H9 (cell line): ENCODE measurements at places on chromosomes 1 and 21. TPM values are rescaled to one million over a fixed set of nuclear protein-coding genes. Genes with fewer than 3 reads are reported as not detected.

PROK1 gene
- total RNA-seq: not detected in 2 replicates

GRCh38 chr21:41139275-41139674, 28.7 kb upstream of the BACE2 start:
- no peaks in the 10 kb centered on the region; the same call in 2 of the 3 replicates for H3K36me3 ChIP-seq
- H3K4me3 ChIP-seq: no peak overlapping the region
- H3K4me1 ChIP-seq: no peaks in the 10 kb centered on the region
- H3K27ac ChIP-seq: no peak overlapping the region
- H3K27me3 ChIP-seq: no peaks in the 10 kb centered on the region
- DNase-seq: no peak

GRCh38 chr1:101945884-101946283, 50.8 kb downstream of the OLFM3 start:
- H3K36me3 ChIP-seq: no peaks in the 10 kb centered on the region
- H3K27ac ChIP-seq: no peak overlapping the region
- no peaks in the 10 kb centered on the region for H3K27me3 ChIP-seq
- no peak for DNase-seq

GRCh38 chr21:31234936-31235335, 109.1 kb downstream of the TIAM1 start:
- no peak for DNase-seq
- H3K4me1 ChIP-seq: no peaks in the 10 kb centered on the region
- H3K36me3 ChIP-seq: peaks cover 4% of the 10 kb centered on the region
- H3K27ac ChIP-seq: no peak overlapping the region
- H3K4me3 ChIP-seq: no peak overlapping the region
- H3K27me3 ChIP-seq: no peaks in the 10 kb centered on the region

DNA sequence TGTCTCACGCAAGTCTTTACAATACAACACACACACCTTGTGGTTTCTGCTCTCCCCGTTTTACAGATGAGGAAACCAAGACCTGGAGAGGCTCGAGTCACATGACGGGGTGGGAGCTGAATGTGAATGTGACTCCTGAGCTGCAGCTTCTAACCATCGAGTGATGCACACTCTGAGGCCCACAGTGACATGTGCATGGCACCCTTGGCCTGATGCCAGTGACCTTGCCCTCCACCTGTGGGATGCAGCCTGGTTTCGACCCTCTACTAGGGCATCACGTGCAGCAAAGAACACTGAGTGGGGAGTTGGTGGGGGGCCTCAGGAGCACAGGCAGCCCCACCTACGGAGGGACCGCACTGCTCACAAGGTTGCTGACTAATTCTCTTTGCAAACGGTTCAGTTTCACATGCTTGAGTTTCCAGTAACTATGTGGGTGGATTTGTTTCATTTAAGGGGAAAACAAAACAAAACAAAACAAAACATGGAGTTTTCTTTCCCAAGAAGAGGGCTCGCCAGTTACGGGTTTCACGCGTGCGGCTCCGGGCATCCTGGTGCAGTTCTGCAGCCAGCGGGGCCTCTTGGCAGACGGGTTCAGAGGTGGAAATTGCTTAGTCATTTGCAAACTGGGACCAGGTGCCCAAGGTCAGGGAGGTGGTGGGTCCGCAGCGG, 22.9 kb downstream of the SPSB1 start:
- H3K27ac ChIP-seq: no peak overlapping the region
- H3K27me3 ChIP-seq: no peaks in the 10 kb centered on the region
- peaks cover 6% of the 10 kb centered on the region; the same call in 1 of the 2 replicates for H3K4me1 ChIP-seq
- H3K4me3 ChIP-seq: no peak overlapping the region

DNA sequence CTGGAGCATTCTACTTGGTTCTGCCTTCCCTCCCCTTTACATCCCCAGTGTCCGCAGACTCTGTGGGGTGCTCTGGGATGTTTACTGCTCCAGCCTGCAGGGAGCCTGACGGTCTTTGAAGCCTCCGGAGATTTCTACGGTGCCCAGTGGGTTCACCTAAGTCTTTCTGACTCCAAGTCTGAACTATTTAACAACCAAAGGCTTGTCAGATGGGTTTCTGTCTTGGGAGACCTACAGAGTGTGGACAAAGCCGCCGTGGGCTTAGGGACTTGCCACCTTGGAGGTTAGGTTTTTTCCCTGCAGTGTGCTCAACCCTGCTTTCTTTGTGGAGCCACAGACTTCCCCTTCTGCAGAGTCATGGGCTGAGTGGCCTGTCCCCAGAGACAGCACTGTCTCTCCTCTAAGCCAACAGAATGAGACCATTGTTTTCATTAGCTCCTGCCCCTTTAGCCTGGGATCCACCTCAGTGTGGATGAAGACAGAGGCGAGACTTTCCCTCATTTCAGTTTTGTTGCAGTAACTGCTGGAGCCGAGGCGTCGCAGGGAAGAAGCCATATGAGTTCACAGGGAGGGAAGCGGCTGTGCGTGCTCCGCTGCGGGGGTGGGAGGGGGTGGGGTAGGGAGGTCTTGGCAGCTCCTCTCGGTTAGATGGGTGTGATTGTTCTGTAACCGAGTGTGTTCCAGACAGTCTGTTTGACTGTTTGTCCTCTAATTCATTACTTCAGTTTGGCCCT, 120.7 kb downstream of the CNIH3 start:
- peaks cover 12% of the 10 kb centered on the region; the same call in 1 of the 2 replicates for H3K4me1 ChIP-seq
- no peak overlapping the region for H3K4me3 ChIP-seq
- no peak for DNase-seq
- H3K27ac ChIP-seq: no peak overlapping the region

GRCh38 chr1:116262995-116263385, 110.1 kb upstream of the ATP1A1 start:
- no peak for DNase-seq
- no peak overlapping the region for H3K27ac ChIP-seq
- H3K4me3 ChIP-seq: no peak overlapping the region
- no peaks in the 10 kb centered on the region for H3K27me3 ChIP-seq
- H3K4me1 ChIP-seq: no peaks in the 10 kb centered on the region

DNA sequence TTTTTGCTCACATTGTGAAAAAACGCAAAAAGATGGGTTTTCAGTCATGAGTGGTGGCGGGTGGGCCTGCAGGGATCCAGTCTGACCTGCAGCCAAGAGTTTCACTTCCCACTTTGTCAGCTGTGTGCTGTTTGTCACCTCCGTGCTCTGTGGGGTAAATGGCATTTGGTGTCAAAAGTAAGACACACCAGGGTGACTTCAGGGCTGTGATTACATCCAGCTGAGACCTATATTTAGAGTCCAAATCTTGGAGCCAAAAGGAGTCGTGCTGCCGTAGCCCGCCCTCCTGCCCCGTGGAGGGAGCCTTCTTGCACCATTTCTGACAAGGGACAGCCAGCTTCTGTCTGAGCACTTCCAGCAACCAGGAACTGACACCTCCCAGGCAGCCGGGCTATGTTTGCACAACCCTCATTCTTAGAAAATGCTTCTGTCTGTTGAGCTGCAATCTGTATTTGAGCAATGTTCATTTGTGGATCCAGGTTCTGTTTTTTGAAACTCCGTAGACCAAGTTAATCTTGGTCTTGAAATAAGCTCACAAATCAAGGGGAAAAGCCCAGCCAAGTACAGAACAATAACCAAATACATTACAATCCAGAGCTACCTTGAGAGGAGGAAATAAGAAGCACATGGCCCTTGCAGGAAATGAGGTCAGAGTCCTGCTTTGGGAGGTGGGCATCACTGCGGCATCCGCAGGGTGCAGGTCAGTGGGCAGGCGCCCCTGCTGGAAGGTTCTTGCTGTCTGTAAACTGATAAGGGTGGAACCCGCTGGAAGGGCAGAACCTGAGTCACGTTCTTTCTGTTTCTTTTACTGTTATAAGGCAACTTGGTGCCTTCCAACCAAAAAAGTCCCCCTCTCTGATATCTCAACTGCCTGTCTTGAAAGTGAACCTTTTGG, 14.4 kb downstream of the ABCG1 start:
- H3K4me3 ChIP-seq: no peak overlapping the region
- no peaks in the 10 kb centered on the region; the same call in 1 of the 2 replicates for H3K4me1 ChIP-seq
- H3K36me3 ChIP-seq: no peaks in the 10 kb centered on the region
- no peak overlapping the region for H3K27ac ChIP-seq
- peak; percentile 48 for DNase-seq
